ENCODE measurements at places on chromosomes 11 and 22. TPM values are rescaled to one million over a fixed set of nuclear protein-coding genes. Genes with fewer than 3 reads are reported as not detected.

- DNase-seq = no peak
Measured at GRCh38 chr22:19354201-19354600, 62.7 kb upstream of the CLTCL1 start.

GRCh38 chr11:62400281-62400680 lies 18.6 kb upstream of the SCGB1A1 start:
- no peak for DNase-seq

- no peak for DNase-seq
Measured at GRCh38 chr11:73565804-73566203, 32.1 kb downstream of the FAM168A start.

DNA sequence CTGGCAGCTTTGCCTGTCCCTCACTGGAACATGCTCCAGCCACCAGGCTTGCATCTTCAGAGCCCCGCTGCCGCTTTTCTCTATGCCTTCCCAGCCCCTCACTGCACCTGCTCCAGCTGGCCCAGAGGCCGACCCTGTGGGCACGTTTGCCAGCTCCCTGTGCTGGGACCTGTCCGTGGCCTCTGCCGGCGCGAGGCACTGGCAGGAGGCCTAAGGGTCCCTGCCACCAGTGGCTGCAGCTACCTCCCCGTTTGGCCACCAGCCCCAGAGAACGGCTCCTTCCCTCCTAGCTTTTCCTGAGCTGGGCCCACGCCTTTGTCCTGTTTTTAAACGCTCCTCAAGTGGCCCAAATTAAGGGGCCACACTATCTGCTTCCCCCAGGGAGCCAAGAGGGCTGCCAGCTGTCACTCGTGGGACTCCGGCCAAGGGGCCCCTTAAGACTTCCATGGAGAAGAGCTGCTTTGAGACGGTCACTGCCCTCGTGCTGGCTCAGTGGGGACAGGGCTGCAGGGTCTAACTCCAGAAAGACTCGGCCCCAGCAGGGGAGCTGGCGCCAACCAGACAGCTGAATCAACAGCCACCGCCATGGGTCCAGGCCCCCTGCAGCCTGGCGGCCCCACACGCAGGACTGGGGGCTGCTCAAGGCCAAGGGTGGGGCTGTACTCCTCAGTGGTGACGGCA lies 24.6 kb upstream of the WNT7B start:
- DNase-seq = peak; percentile 29

GRCh38 chr22:45533703-45534102 lies 31.0 kb downstream of the FBLN1 start:
- DNase-seq = no peak

DNA sequence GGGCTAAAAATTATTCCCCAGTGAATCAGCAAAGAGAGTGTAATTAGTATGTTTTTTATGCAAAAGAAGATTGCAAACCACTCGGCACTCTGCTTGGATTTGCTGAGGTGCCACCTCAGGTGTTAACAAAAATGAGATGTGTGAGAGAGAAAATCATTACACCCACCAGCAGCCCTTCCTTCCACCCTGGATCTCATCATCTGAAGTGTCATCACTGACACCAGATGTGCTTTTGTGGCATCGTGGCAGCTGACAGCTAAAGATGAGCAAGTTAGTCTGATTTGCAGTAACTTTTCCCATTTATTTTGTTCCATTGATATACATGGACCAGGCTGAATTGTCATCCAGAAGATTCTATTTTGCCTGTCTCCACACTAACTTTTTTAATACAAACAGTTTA lies 44.6 kb upstream of the PAK1 start:
- DNase-seq = no peak

DNA sequence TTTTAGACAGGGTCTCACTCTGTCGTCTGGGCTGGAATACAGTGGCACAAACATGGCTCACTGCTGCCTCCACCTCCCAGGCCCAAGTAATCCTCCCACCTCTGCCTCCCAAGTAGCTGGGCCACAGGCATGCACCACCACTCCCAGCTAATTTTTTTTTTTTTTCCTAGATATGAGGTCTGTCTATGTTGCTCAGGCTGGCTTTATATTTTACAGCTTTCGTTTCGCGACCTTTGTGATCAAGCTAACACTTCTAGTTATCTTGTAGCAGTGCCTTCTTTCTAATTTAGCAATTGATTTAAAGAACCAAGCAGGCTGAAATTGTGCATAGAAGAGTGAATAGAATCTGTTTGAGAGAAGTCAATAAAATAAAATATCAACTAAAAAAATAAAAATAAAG lies 11.3 kb downstream of the CKAP5 start:
- DNase-seq = no peak

DNA sequence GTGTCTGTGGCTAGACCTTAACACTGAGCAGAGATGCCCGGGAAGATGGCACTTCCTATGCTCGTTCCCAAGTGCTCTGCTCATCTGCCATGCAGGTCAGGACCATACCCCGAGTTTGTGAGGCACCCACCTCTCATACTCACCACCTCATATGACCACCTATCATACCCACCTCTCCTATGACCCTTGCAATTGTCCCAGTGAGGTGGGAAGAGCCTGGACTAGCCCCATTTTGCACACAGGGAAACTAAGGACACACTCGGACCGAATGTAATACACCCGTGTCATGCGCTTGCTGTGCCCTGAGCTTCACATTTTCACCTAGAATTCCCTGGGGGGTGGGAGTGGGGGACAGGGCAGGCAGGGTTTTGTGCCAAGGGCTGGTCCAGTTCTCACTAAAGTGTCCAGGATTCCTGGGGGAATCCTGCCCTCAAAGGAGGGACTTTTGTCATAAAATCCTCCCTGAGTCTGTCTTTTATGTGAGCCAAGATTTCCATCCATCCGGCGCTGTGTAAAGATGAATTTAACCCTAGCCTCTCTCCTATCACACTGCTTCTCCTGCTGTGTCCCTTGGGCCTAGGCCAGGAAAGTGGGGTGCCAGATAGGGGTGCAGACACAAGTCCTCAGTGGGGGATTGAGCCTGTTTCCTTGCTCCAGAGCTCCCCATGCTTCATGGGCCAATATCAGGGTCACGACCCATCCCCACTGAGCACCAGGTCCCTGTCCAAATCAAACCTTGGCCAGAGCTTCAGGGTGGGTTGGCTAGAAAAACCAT lies 20.0 kb downstream of the TPBGL start:
- DNase-seq = peak; percentile 31

GRCh38 chr11:131987703-131988102 lies 617.3 kb downstream of the NTM start:
- no peak for DNase-seq

DNA sequence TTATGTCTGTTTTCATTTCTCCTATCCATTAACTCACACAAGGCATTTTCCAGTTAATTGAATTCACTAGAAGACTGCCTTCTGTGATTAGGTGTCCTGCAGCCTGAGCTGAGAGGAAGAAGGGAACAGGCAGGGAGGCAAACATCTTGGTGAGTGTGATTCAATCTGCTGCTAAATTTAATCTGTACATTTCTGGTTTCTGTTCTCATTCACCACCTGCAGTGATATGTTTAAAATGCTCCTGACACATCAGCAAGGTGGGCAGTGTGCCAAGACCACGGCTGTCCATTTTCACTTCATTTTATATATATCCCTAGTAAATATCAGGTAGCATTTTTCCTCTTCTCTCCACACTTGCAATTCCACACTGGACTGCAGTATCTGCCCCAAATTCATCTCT lies 416.5 kb downstream of the TMEM135 start:
- DNase-seq = no peak

DNA sequence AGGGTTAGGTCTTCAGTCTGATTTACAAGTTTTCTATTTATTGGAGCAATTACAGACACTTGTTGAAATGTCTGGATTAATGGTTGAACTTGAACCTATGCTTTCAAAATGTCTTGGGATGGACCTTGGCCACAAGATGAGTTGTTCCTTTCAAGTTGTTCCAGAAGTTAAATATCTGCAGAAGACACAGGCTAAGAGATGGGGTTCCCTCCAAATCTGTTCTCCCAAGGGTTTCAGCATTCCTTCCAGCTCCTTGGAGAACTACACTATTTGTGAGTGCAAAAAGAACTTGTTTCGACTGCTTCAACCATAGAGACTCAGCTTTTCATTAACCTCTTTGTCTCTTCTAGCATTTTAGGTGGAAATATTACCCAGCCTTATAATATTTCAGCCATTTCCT lies 189.0 kb upstream of the BLID start:
- no peak for DNase-seq

GRCh38 chr11:112884012-112884767 lies 77.0 kb upstream of the NCAM1 start:
- no peak for DNase-seq

DNA sequence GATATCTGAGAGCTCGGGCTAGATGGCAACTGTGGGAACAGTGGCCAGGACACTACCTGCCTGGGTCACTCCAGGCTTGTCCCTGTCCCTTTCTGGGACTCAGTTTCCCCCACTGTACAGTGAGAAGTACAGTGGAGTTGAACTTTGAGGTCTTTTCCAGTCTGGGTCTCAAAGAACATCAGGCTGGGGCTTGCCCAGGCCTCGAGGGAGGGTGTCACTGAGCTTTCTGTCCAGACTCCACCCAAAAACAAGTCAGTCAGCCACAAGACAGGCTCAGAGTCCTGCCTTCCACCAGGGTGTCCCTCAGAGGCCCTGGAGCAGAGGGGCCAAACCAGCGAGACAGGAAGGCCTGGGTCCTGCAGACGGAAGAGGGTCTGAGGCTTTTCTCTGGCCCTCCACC lies 2.0 kb upstream of the PLA2G3 start:
- DNase-seq = no peak

GRCh38 chr11:68202165-68202564 lies 10.9 kb downstream of the KMT5B start:
- DNase-seq = no peak

DNA sequence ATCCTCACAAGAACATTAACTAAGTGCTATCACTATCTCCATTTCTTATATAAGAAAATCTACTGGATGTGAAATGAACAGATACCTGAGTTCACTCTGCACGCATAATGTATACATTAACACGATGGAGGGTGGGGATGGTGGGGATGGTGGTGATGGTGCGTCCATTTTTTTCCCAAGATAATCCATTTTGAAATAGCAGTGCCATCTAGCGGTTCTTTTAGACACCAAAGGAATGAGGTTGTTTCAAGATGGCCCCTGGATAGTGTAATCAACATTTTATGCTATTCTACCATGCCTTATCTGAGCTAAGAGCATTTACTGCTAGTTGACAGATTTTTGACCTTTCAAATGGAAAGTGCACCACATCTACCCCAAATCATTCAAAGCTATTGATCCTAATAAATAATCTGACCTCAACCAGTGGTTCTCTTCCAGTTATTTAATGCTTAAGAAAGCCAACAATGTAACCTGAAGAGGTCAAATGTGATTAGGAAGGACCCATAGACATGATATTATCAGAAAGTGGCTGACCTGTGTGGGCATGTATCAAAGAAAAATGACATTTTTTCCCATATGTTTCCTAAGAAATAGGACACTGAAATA lies 714.7 kb upstream of the TENM4 start:
- no peak for DNase-seq

- DNase-seq = no peak
Measured at GRCh38 chr11:111559800-111560464, 19.4 kb downstream of the LAYN start.

DNA sequence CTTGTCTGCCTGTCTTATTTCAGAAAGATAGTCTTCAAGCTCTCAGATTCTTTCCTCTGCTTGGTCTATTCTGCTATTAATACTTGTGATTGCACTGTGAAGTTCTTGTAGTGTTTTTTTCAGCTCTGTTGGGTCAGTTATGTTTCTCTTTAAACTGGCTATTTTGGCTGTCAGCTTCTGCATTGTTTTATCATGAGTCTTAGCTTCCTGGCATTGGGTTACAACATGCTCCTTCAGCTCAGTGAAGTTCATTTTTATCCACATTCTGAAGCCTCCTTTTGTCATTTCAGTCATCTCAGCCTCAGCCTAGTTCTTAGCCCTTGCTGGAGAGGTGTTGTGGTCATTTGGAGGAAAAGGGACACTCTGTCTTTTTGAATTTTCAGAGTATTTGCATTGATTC lies 15.5 kb upstream of the DEPDC7 start:
- DNase-seq = no peak

DNA sequence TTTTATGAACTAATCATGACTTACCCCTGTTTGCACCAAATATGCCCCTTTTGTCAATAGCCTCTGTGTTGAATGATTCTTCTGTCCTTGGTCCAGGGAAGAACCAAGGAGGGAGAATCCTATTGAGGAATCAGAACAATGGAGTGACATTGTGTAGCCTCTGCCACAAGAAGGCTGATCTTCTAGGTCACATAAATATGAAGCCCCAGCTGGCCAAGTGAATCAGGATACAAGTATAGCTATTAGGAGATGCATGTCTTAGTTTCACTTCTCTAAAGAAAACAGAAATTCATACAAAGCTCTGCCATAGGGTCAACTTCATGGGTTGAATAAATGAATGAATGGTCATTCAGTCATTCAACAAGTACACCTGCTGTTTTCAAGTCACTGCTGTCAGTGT lies 118.2 kb upstream of the BLID start:
- no peak for DNase-seq

Gene KDM4E
- total RNA-seq = not detected

Gene DUSP8
- 3.4 TPM for total RNA-seq

Gene NRGN
- 4.0 TPM for total RNA-seq

Gene SLC17A6
- not detected for total RNA-seq

Gene OR5W2
- not detected for total RNA-seq
